ENCODE measurements at places on chromosomes 16 and 17. TPM values are rescaled to one million over a fixed set of nuclear protein-coding genes. Genes with fewer than 3 reads are reported as not detected.

The CRYBA1 gene
- not detected for total RNA-seq

The OR4D2 gene
- total RNA-seq = not detected

The SPATA22 gene
- total RNA-seq = not detected

The ABCA8 gene
- total RNA-seq = 0.60 TPM
